ENCODE measurements at places on chromosomes 7 and 10. TPM values are rescaled to one million over a fixed set of nuclear protein-coding genes. Genes with fewer than 3 reads are reported as not detected.
A peak's percentile ranks its signal among the peaks of the same experiment; 100 is the strongest.

- DNase-seq = no peak
Measured at GRCh38 chr7:30922596-30922995, 10.9 kb downstream of the AQP1 start.

- DNase-seq = no peak
Measured at GRCh38 chr10:78914060-78914378, 154.7 kb upstream of the ZMIZ1 start.

GRCh38 chr7:30162133-30162532 lies 27.3 kb downstream of the MTURN start:
- no peak for DNase-seq

- peak; percentile 82 for DNase-seq
Measured at GRCh38 chr7:27346531-27347275, 104.1 kb downstream of the EVX1 start.

DNA sequence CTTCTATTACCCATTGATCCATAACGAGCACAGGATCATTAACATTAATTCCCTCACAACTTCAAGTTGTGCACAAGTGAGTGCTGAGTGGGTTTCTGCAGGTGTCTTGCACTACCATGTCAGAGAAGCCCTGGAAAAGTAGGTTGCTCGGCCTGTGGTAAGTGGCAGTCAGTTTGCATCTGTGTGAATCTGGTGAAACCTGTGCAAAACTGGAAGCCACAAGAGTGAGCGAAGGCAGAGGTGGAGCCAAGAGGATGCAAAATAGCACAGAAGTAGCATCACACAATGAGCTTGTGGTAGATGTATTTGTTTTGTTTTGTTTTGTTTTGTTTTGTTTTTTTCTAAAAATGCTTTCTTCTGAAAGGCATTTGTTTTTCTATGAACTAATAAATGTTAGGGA lies 181.5 kb downstream of the THSD7A start:
- no peak for DNase-seq

GRCh38 chr7:44846816-44847508 lies 925 bp downstream of the H2AZ2 start:
- no peak for DNase-seq

The PBLD gene
- 2.8 TPM for total RNA-seq

The ERVW-1 gene
- not detected for total RNA-seq

The CEP55 gene
- 19.0 TPM for total RNA-seq

Data from fibroblast of lung (primary cell).